ENCODE measurements at places on chromosomes 13 and 19. TPM values are rescaled to one million over a fixed set of nuclear protein-coding genes. Genes with fewer than 3 reads are reported as not detected.

Gene ZNF541
- under 0.01 TPM for total RNA-seq

Gene CYP2B6
- total RNA-seq = not detected

Gene ZFP82
- 2.0 TPM for total RNA-seq

Gene BEST2
- not detected for total RNA-seq
